ENCODE measurements at places on chromosomes 11 and 22.

- no peak for DNase-seq
Observed at GRCh38 chr11:42315267-42315666, 855.8 kb upstream of the LRRC4C start.

- no peak for DNase-seq
Observed at GRCh38 chr11:36051235-36052144, 107.6 kb downstream of the LDLRAD3 start.

DNA sequence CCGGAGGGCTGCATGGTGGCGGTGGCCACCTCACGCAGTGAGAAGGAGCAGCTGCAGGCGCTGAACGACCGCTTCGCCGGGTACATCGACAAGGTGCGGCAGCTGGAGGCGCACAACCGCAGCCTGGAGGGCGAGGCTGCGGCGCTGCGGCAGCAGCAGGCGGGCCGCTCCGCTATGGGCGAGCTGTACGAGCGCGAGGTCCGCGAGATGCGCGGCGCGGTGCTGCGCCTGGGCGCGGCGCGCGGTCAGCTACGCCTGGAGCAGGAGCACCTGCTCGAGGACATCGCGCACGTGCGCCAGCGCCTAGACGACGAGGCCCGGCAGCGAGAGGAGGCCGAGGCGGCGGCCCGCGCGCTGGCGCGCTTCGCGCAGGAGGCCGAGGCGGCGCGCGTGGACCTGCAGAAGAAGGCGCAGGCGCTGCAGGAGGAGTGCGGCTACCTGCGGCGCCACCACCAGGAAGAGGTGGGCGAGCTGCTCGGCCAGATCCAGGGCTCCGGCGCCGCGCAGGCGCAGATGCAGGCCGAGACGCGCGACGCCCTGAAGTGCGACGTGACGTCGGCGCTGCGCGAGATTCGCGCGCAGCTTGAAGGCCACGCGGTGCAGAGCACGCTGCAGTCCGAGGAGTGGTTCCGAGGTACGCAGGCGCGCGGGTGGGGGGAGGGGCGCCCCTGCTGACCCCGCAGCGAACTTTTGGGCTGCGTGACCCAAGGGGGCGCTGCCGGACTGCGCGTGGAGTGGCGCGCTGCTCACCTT is 670 bp downstream of the NEFH start:
- DNase-seq, result no peak

- DNase-seq, result no peak
Observed at GRCh38 chr22:36922711-36923110, 9.3 kb downstream of the CSF2RB start.

GRCh38 chr11:17707830-17708229 is 11.5 kb upstream of the MYOD1 start:
- no peak for DNase-seq

DNA sequence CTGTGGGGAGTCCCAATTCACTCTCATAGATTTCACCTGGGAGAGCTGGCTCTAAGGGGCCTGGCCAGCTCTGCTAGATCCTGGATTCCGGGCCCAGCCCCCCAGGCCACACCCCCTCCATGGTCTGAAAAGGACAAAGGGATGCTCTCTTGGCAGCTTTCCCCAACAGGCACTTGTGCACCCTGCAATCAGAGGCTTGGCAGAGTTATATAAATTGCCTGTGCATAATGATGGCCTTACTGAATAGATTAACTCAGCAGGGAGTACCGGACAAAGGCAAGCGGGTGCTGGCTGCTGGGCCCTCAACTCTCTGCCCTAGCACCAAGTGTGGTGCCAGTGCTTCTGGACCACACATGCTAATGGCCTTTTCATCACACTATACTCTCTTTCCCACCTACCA is 461.6 kb downstream of the BUD13 start:
- DNase-seq, result no peak

GRCh38 chr11:59172345-59173079 is 580 bp downstream of the DTX4 start:
- no peak for DNase-seq

DNA sequence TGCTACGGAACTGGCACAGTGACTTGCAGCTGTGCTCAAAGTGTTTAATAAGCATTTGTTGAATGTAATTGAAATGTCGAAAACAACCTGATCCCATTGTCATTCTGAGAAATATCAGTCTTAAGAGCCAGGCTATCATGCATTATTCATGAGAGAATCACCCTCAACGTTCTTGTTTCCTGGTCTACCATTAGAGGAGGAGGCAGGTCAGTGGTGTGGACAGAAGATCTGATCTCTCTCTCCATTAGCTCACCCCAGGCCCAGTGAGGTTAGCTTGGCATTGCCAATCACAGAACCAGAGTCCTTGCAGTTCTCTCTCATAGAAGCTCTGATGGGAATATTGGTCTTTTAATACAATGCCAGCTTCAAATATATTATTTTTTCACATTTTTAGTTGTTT is 121.1 kb upstream of the SPON1 start:
- DNase-seq, result no peak

DNA sequence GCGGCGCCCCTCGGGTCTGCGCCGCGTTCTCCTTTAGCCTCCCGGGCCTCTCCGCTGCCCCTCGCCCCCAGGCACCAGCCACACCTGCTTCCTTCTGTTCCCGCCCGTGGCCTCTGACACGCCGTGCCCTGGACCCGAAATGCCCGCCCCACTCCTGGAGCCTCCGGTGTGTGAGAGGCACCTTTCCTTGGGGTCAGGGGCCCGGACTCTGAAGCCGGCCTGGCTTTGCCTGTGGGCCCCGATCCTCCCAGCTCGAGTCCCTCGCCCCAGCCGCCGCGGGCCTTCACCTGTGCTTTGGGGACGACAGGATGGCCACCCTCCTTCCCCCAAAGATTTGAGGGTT is 661 bp upstream of the CDPF1 start:
- DNase-seq, result no peak

DNA sequence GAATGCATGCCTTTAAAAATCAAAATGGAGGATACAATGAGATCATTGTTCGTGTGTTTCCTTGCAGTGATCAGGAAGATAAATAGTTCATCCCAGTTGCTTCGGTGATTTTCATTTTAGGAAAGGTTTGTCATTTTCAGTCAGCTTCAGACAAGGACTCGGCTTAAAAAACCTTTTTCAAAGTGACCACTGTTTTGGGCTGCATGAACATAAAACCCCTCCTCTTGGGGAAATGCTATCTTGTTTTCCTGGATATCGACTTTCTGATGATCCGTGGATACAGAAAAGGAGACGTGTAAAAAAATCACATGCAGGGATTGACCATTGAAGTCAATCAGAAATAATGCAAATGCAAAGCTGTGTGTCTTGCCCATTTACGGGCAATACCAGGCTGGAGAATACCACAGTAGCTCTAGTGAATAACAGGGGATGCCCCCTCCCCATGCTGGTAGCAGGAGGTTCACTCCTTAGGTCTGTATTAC is 146.8 kb downstream of the MAML2 start:
- DNase-seq, result no peak

- peak; percentile 65 for DNase-seq
Observed at GRCh38 chr11:27209562-27210005, 153.4 kb downstream of the CCDC34 start.

DNA sequence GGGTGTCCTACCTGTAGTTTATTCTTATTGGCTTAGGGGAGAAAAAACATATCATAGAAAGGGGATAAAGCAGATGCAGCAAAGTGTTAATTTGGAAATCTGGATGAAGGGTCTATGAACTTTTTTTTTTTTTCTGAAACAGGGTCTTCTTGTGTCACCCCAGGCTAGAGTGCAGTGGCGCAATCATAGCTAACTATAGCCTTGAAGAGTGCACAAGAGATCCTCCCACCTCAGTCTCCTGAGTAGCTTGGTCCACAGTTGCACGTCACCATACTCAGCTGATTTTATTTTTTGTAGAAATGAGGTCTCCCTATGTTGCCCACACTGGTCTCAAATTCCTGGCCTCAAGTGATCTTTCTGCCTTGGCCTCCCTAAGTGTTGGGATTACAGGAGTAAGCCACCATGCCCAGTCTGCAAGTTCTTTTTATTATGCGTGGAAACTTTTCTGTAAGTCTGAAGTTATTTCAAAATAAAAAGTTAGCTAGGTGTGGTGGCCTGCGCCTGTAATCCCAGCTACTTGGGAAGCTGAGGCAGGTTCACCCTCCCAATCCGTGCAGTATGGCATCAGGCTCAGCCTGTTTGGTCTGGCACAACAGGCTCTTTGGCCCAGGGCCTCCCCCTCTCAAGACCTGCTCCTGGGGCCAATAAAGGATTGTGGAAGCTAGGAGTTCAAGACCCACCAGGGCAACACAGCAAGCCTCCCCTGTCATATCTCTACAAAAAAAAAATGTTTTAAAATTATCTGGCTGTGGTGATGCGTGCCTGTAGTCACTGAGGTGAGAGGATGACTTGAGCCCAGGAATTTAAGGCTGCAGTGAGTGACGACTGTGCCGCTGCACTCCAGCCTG is 111.9 kb downstream of the MED15 start:
- DNase-seq, result no peak

- DNase-seq, result no peak
Observed at GRCh38 chr11:12245091-12245490, 132.3 kb upstream of the PARVA start.

GRCh38 chr11:18669219-18669596 is 29.4 kb upstream of the TMEM86A start:
- DNase-seq, result no peak

DNA sequence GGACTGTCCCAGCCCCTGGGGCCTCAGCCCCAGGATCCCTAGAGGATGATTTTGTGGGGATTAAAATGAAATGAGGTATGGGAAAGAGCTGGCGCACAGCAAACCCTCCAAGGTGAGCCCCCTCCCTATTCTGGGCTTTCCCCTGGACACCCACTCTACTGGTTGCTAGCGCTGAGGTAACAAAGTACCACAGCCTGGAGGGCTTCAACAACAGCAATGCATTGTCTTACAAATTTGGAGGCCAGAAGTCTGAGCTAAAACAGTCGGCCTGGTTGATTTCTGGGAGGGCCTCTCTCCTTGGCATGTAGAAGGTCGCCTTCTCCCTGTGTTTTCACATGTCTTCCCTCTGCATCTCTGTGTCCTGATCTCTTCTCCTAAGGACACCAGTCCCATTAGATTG is 913.6 kb downstream of the NTM start:
- no peak for DNase-seq

DNA sequence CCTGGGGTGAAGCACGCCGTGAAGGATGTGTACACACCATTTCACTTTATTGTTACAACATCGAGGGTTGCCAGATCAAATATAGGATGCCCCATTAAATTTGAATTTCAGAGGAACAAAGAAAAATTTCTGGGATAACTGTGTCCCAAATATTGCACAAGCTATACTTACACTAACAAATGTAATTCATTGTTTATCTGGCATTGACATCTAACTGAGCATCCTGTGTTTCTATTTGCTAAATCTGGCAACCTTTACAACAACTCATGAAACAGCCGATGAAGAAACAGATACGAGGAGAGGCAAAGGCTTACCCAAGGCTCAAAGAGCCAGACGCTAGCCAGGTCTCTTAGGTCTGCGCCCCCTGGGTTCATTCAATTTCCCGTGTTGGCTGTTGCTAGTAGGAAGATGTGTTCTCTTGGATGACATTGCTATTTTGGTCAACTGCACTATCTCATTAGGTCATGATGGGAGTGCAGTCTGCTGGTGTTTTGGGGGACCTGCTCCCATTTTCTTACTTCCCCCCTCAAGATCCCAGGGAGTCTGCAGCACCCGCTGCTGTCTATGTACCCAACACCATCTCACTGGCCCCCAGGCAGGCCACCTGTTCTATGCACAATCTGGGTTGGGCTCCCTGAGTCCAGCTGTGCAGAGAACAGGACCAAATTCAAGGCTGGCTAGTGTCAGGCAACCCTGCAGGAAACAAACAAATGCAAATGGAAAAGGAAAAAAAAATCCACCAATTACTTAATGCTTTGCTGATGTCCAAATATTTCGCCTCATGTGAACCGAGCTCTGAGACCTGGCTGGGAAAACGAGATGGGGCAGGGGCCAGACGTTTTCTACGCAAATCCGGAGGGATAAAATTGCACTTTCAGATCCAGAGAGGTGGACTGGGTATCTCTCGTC is 560.9 kb downstream of the MIAT start:
- DNase-seq, result no peak

- no peak for DNase-seq
Observed at GRCh38 chr11:126755526-126755925, 245.0 kb downstream of the KIRREL3 start.

DNA sequence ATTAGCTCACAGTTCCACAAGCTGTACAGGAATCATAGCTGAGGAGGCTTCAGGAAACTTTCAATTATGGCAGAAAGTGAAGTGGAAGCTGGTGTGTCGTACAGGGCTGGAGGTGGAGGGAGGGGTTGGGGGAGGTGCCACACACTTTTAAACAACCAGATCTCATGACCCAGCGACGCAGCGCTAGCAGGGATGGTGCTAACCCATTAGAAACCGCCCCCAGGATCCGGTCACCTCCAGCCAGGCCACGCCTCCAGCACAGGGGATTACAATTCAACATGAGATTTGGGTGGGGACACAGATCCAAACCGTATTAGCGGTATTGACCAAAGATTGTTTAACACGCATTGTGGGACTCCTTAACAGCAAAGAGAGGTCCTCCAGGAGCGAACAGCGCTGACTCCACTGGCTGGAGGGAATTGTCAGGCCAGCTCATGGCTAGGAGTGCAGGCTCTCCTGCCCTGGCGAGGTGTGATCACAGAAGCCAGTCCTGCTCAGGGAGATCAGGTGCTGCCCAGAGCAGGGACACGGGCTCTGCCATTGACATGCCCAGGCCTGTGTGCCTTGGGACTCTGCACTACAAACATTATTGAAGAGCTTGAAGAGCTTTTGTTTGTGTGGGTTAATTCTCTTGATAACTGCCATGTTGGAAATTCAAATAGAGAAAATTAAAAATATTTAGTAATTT is 215.3 kb downstream of the TBC1D22A start:
- no peak for DNase-seq

GRCh38 chr11:102846292-102846691 is 2.9 kb upstream of the MMP3 start:
- no peak for DNase-seq

DNA sequence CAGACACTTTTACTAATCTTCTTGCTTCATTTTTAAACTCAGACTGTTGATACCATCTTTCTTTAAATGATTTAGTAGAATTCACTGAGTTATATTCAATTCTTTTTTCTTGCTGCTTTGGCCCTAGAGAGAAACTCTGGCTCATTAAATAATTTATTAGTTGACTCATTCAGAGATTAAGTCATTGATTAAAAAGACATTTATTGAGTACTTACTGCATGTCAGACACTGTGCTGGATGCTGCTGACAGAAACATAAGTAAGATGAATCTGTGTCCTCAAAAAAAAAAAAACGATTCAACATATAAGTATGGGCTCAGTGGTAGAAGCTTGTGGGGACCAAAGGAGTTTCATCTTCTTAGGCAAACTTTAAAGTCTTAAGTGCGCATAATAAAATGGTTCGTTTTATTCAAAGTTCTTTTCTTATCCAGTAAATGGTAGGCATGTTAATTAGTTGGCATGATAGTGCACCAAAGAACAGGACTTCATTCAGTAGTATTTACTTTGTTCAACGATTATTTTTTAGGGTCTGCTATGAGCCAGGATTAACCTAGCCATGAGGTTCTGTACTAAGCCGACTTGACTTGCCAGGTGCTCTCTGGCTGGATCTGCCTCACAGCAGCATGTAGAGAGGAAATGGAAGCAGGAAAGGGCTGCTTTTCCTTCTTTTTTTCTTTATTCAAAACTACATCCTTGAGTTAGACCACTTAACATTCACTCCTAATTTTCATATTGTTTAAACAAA is 281.0 kb upstream of the CTSC start:
- DNase-seq, result no peak

All from glomerular endothelial cell (primary cell).